ENCODE measurements at places on chromosomes 2 and 18.

DNA sequence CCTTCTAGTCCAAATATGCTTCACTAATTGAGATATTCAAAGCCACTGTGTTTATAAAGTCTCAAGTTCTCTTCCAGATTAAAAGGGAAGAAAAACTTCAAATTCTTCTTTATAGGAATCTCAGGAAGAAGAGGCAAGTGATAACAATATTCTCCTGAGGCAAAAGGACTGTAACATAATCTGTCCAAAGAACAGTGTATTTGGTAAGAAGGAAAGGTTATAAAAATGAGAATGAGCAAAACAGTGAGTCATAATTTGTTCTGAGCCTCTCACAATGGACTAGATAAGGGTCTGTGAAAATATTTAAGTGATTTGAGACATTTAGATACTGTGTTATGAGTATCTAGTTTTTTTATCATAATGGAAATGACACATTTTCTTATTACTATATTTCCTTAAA, 44.3 kb downstream of the SNRPD1 start:
- no peak for DNase-seq

GRCh38 chr2:50066873-50067272, 912.6 kb upstream of the FSHR start:
- no peak for DNase-seq

- no peak for DNase-seq
These were observed 20.9 kb downstream of the MAP4K3 start for GRCh38 chr2:39416140-39416539.

DNA sequence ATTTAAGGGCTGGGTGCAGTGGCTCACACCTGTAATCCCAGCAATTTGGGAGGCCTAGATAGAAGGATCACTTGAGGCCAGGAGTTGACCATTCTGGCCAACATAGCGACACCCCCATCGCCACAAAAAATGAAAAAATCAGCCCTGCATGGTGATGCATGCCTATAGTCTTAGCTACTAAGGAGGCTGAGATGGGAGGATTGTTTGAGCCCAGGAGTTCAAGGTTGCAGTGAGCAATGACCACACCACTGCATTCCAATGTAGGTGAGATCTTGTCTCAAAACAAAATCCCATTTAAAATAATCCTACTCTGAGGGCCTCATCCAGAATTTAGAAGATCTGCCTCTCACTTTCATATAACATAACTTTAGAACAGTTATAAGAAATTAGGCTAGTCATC, 2.7 kb upstream of the SERTAD2 start:
- DNase-seq: no peak

GRCh38 chr2:217875138-217875537, 127.7 kb downstream of the TNS1 start:
- DNase-seq: no peak

DNA sequence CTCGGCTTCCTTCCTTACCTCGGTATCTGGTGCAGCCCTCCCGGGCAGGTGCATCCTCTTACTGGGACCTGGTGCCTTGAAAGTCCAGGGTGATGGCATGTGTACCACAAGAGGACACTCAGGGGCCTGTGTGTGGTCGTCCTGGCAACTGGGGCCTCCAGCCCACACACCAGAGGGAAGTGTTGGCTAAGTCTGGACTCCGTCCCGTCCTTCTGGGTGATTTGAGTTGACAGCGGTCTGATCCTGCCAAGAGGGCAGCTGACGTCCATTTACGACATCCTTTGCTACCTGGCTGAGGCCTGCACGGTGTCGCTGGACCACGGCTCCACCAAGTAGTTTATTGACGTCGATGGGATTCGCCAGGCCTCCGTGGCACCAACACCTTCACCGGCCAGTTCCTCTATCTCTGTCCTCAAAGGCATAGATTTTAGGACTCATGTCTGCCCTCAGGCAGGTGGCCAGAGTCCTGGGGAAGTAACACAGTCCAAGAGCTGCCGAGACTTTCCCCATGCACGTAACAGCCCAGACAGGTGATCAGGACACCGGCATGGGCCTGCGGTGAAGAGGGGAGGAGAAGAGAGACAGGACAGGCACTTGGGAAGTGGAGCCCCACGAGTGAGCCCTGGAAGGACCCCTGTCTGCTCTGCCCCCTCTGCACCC, 186.0 kb upstream of the HDAC4 start:
- no peak for DNase-seq

DNA sequence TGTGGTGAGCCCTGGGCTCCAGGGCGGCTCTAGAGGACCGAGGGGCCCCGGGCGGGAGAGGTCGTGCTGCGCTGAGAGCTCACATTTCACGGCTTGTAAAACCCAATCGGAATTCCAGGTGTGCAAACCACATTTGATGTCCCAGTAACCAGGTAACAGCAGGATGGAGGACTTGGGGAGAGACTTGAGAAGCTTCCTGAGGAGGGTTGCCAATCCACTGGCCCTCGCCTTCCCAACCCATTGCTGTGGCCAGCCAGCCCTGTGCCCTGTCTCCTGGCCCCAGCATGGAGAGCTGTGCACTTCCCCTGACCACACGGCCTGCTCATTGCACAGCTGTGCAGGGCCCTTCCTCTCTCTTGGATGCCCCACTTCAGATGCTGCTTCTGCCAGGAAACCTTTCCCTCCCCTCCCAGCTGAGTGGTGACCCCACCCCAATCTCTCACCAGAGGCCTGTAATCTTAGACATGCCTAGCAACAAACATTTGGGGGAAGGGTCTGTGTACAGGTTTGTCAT, 39.6 kb downstream of the ASB1 start:
- DNase-seq: peak; percentile 55

DNA sequence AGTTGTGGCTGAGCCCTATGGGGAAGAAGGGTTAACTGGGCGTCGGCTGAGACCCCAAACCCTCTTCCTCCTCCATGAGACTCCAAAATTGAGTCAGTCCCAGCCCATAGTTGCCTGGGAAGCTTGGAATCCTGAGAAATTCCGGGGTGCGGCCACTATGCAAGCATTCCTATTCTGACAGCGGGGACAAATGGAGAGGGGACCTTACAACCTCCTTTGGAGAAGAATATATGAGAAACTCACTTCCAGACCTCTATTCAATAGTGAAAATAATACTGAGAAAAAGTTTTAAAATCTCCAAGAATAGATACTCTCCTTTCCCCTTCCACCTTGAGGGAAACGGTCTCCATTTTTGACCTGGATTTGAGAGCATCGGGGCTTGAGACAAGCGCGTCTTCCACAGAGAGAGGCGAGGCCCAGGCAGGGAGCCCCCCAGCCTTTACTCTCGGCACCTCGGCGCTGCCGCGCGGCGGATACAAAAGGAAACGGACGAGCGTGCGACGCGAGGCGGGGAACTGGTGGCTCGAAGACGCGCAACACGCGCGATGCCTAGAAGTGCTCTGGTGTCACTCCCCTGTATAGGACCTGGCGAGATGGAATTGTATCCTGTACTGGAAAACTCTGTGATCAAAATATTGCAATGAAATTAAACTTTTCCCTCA, 11.1 kb downstream of the NR4A2 start:
- DNase-seq: no peak

DNA sequence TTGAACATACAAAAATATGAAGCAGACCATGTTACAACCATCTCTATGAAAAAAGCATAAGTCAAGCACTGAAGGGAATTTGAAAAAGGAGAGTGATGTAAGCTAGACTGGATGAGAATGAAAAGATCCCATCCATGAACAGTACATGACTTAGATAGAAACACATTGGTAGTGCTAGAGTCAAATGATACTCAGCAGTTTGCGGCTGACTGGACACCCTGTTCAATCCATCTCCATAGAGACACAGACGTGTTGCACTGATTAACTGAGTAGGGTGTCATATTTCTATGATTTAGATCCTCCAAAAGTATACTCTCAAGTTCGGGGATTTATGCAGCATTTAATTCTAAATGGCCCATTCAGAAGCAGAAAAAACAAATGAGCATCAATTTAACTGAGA, 674.3 kb upstream of the NRXN1 start:
- no peak for DNase-seq

DNA sequence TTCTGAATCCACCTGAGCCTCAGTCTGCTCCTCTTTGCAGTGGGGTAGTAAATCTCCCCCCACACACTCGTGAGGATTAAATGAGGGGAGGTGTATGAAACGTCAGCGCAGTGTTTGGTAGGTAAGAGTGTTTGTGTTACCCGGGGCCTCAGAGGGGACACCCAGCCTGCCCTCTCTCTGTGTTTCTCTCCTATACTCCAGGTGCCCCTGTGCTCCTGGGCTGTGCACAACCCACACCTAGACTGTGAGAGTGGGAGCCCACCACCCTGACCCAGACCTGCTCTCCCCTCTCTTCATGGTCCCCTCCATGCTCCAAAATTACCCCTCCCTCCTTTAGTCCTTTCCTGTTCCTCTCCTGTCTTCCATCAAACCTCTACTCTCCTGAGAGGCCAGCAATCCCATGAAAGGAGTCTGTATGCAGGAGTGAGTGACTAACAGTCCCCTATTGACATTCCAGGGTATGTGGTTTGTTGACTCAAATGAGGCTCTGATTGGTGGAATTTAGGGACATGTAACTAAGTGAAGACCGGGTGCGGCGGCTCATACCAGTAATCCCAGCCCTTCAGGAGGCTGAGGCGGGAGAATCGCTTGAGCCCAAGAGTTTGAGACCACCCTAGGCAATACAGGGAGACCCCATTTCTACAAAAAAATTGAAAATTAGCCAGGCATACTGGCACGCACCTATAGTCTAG, 10.4 kb downstream of the CIB4 start:
- DNase-seq: peak; percentile 84

- no peak for DNase-seq
These were observed 25.5 kb downstream of the TTR start for GRCh38 chr18:31617031-31617717.

DNA sequence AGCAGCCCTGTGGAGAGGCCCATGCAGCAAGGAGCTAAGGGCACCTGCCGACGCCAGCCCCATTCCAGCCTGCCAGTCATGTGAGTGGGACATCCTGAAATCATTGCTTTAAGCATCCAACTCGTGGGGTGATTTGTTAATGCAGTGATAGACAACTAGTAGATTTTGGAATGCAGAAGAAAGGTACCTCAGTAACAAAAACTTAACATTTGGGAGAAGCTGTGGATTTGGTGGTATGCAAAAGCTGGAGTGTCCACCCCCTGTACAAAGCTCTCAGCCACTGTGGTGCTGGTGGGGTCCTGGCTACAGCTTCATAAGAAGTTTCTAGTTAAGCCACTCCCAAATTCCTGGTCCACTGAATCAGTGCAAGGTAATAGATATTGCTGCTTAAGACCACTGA, 37.2 kb upstream of the GNAL start:
- DNase-seq: no peak

DNA sequence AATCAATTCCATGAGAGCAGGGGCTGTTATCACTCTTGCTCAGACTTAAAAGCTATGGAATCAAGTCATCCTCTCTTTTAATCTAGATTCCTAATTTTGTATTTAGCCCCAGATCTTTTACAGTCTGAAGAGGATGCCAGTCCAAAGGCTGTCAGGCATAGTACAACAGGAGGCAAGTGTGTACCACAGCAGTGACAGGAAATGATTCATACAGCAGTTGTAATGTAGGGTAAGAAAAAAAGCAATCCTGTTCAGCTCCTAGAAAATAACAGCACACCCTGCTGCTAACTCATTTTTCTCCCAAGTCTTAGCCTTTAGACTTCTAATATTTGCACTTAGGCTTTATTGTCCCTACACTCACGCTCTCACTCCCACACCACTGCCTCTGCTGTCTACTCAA, 127.8 kb upstream of the SYT4 start:
- DNase-seq: no peak

DNA sequence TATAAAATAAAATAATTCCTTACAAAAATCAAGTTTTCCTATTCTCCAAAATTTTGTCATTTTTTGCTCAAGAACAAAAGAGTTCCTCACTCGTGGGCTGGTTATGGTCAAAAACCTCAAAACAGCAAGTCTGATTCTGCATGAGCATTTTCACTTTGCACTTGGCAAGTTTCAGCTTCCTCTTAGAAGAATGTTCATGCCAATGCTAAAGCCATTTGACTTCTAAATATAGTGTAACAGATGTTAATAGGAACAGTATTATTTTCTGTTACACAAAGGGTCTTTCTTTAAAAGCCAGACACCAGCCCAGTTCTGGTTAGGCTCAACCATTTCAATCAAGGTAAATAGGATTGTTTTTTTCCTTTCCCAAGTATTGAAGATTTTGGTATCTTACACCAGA, 261.3 kb upstream of the CCDC68 start:
- DNase-seq: no peak

GRCh38 chr2:20196657-20197161, 28.2 kb downstream of the SDC1 start:
- no peak for DNase-seq

- no peak for DNase-seq
These were observed 3.6 kb upstream of the DLX2 start for GRCh38 chr2:172106108-172106961.
